MCF 10A (cell line): ENCODE measurements at places on chromosomes 7 and 10.

GRCh38 chr7:45711161-45711490 lies 137.0 kb downstream of the ADCY1 start:
- H3K4me3 ChIP-seq = no peak overlapping the region
- no peak for DNase-seq

DNA sequence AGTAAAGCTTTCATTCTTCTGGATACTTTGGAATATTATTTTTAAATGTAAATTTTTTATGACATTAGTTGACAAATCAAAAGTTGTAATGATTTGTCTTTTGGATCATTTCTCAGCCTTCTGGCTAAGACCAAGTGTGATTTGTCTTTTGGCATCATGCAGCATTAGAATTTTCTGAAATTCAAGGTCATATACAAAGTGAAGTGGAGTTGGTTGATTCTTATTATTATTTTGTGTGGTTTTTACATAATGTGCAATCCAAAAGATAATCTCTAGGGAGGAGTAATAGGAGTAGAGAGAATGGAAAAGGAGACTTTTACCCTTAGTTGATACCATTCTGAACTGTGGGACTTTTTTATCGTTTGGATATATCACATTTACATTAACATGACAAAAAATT lies 24.2 kb upstream of the SEPTIN7 start:
- H3K27ac ChIP-seq = no peak overlapping the region
- peaks cover 2% of the 10 kb centered on the region for H3K4me1 ChIP-seq
- DNase-seq = no peak
- no peaks in the 10 kb centered on the region for H3K27me3 ChIP-seq
- H3K36me3 ChIP-seq = no peaks in the 10 kb centered on the region

GRCh38 chr7:156650042-156650441 lies 9.5 kb downstream of the RNF32 start:
- H3K27ac ChIP-seq = no peak overlapping the region
- no peak for DNase-seq
- H3K4me3 ChIP-seq = no peak overlapping the region

DNA sequence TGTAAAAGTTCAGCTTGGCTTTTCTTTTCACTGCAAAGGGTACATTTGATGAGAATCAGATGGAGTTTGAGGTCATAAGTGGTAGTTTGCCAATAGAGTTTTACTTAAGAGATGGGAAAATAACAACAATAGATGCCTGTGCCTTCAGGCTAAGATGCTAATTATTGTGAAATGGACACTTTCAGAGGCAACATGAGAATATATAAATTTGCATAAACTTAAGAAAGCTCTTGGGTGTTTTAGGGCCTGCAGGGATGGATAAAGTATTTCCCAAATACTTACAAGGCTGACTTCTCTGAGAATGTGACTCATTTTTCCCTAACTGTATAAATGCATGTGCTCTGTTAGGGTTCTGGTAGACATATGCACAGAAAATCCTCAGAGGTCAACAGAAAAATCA lies 200.3 kb upstream of the SVIL start:
- no peaks in the 10 kb centered on the region for H3K4me1 ChIP-seq
- H3K27me3 ChIP-seq = no peaks in the 10 kb centered on the region
- no peak overlapping the region for H3K27ac ChIP-seq
- no peak overlapping the region for H3K4me3 ChIP-seq

DNA sequence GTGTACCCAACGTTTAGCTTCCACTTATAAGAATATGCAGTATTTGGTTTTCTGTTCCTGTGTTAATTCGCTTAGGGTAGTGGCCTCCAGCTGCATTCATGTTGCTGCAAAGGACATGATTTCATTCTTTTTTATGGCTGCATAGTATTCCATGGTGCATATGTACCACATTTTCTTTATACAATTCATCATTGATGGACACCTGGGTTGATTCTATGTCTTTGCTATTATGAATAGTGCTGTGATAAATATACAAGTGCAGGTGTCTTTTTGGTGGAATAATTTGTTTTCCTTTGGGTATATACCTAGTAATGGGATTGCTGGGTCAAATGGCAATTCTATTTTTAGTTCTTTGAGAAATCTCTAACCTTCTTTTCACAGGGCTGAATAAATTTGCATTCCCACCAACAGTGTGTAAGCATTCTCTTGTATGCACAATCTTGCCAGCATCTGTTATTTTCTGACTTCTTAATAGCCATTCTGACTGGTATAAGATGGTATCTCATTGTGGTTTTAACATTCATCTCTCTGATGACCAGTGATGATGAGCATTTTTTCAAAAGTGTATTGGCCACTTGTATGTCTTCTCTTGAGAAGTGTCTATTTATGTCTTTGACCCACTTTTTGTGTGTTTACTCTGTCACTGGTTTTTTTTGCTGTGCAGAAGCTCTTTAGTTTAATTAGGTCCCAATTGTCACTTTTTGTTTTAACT lies 72.5 kb upstream of the CC2D2B start:
- H3K27me3 ChIP-seq = peaks cover 15% of the 10 kb centered on the region
- no peak overlapping the region for H3K27ac ChIP-seq
- no peak overlapping the region for H3K4me3 ChIP-seq
- DNase-seq = no peak
- H3K4me1 ChIP-seq = no peaks in the 10 kb centered on the region
- H3K36me3 ChIP-seq = no peaks in the 10 kb centered on the region

DNA sequence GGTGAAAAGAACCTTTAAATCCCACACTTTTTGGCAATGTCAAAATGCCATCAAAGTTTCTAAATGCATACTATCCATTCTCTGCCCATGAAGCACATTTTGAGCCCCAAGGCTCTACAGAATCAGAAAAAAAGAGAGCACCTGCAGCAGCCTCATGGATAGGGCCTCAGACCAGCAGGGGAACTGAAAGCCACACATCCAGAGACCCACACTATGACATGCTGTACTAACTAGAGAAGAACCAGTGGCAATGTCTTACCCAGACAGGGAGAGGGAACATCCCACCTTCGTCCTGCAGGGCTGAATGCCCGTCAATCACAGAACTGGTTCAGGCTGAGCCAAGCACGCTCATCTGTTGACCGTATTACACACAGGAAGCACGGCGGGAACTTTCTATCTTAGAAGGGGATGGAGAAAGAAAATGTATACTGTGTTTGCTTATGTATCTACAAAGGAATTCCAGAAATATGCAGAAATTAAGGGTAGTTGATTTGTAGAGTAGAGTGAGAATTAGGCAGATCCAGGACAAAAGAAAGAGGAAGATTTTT lies 237.2 kb downstream of the GLI3 start:
- no peaks in the 10 kb centered on the region for H3K27me3 ChIP-seq
- peaks cover 30% of the 10 kb centered on the region for H3K4me1 ChIP-seq
- no peak for DNase-seq
- peak overlapping the region; percentile 40 for H3K27ac ChIP-seq
- no peak overlapping the region for H3K4me3 ChIP-seq

DNA sequence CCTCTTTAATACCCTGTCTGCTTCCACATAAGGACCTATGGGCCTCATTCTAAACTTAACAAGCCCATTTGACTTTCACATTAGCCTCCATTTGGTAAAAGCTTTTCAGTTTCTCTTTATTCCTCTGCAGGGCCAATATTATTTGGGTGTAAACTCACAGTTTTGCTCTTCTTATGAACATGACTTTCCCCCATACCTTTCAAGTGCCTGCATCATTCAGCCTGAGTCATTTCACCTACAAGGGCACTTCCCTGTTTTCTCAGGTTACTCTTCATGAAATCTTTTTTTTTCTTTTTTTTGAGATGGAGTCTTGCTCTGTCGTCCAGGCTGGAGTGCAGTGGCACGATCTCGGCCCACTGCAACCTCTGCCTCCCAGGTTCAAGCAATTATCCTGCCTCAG lies 1258.1 kb upstream of the CELF2 start:
- no peak overlapping the region for H3K4me3 ChIP-seq
- DNase-seq = no peak
- H3K27ac ChIP-seq = no peak overlapping the region
- no peaks in the 10 kb centered on the region for H3K36me3 ChIP-seq

DNA sequence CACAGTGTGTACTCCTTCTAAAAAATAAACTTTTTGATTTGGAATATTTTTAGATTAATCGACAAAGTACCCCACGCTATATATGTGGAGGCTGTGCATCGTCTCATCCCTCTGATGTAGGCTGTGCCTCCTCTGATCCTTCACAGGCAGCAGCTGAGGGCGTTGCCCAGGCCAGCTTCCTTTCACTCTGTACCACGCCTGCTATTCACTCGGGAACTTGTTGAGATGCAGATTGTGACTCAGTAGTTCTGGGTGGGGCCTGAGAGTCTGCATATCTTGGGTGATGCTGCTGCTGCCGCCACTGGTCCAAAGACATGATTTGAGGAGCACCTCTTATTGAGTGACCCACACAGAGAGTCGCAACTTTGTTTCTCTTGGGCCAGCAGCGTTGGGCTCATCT lies 7.9 kb upstream of the C10orf120 start:
- no peaks in the 10 kb centered on the region for H3K27me3 ChIP-seq
- no peak overlapping the region for H3K4me3 ChIP-seq
- no peak overlapping the region for H3K27ac ChIP-seq
- H3K4me1 ChIP-seq = no peaks in the 10 kb centered on the region

GRCh38 chr7:10284001-10284400 lies 689.7 kb upstream of the PHF14 start:
- DNase-seq = no peak
- H3K4me1 ChIP-seq = no peaks in the 10 kb centered on the region
- peaks cover 11% of the 10 kb centered on the region for H3K27me3 ChIP-seq
- H3K4me3 ChIP-seq = no peak overlapping the region
- no peaks in the 10 kb centered on the region for H3K36me3 ChIP-seq

GRCh38 chr10:5563991-5564536 lies 39.3 kb downstream of the CALML3 start:
- no peak overlapping the region for H3K4me3 ChIP-seq
- peak; percentile 47 for DNase-seq
- peaks cover 40% of the 10 kb centered on the region for H3K4me1 ChIP-seq
- H3K27ac ChIP-seq = peak overlapping the region; percentile 54

GRCh38 chr7:27115221-27116026 lies 12.9 kb upstream of the HOXA2 start:
- peaks cover 31% of the 10 kb centered on the region for H3K36me3 ChIP-seq
- no peaks in the 10 kb centered on the region for H3K27me3 ChIP-seq
- peak; percentile 81 for DNase-seq

DNA sequence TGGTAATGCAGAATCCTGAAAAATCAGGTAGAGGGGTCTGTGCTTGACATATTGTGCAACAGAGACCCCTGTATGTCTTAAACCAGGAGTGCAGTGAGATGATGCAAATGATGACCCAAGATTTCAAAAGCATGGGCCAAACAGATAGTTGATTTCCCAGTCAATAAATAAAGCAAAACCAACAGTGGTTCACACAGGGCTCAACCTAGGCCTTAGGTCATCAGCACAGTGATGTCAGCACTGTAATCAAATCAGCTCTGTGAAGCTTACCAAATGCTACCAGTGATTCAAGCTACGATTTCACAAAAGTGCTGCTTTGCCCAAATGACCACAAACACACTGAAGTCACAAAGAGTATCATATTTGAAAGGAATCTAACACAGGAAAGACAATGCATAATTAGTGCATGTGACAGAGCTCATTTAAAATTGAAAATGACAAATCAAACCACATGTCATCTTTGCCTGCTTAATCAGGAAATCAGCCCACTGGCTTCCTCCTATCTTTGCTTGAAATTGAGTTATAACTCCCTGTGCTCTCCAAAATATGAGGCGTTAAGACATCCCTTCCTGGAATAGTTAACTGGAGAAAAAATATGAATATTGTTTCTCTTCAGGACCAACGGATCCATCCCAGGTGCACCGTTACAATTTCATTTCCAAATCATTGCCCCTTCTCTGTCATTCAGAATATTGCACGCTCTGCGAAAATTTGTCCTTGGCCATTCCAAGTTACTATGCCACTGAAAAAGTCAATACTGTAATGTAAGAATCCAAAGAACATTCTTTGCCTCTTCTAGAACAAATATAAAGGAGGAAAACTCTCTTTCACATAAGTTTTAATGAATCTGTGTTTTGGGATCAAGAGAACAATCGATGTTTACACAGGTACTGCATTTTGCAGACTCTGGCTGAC lies 41.9 kb upstream of the ASL start:
- H3K4me1 ChIP-seq = no peaks in the 10 kb centered on the region
- DNase-seq = no peak
- H3K4me3 ChIP-seq = no peak overlapping the region
- no peak overlapping the region for H3K27ac ChIP-seq
- no peaks in the 10 kb centered on the region for H3K27me3 ChIP-seq
- H3K36me3 ChIP-seq = no peaks in the 10 kb centered on the region

DNA sequence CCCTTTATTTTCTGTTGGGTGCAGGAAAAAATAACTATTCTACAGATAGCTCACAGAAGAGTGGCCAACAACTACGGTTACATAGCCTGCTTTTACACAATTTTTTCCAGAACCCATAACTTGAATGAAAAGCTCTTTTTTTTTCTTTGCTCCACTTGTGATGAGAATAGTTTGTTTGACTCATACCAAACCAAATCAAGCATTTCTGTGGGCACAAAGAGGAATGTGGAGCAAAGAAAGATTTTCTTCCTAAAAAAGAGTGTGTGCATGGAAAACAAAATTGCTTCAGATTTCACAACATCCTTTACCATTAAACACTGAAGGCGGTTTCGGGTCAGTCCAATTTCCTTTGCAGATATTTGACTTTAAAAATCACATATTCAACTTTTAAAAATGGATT lies 54.8 kb upstream of the RAB11FIP2 start:
- DNase-seq = no peak
- no peak overlapping the region for H3K27ac ChIP-seq
- H3K4me1 ChIP-seq = no peaks in the 10 kb centered on the region
- H3K4me3 ChIP-seq = no peak overlapping the region
- H3K27me3 ChIP-seq = no peaks in the 10 kb centered on the region
- no peaks in the 10 kb centered on the region for H3K36me3 ChIP-seq

- peaks cover 19% of the 10 kb centered on the region for H3K4me1 ChIP-seq
- DNase-seq = peak; percentile 91
- peak overlapping the region; percentile 20 for H3K4me3 ChIP-seq
- no peaks in the 10 kb centered on the region for H3K27me3 ChIP-seq
- no peaks in the 10 kb centered on the region for H3K36me3 ChIP-seq
These were observed 84.0 kb downstream of the ANLN start for GRCh38 chr7:36473454-36474282.

DNA sequence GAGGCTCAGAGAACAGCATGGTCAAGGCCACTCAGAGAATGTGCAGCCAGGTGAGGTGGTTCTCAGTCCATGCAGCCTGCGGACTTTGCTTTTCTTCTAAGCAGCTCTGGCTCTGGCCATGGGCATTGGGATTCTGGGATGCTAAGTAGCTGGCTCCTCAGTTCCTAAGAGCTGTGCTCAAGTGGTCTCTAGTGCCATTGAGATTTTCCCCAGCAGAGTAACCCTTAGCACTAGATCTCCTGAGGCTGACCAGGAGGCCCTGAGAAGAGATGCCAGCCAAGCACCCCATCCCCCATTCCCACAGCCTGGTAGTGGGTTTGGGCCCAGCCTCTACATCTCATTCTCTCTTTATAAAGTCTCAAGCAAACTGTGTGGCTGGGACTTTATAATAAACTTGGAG lies 77.1 kb downstream of the KCNMA1 start:
- no peaks in the 10 kb centered on the region for H3K27me3 ChIP-seq
- H3K4me1 ChIP-seq = peaks cover 7% of the 10 kb centered on the region
- no peaks in the 10 kb centered on the region for H3K36me3 ChIP-seq
- no peak overlapping the region for H3K4me3 ChIP-seq
- DNase-seq = no peak
- H3K27ac ChIP-seq = no peak overlapping the region

GRCh38 chr7:99290980-99291607 lies 18.5 kb downstream of the MYH16 start:
- no peaks in the 10 kb centered on the region for H3K4me1 ChIP-seq
- no peak overlapping the region for H3K4me3 ChIP-seq

GRCh38 chr10:23436983-23437382 lies 1.9 kb upstream of the OTUD1 start:
- H3K27me3 ChIP-seq = no peaks in the 10 kb centered on the region
- no peak overlapping the region for H3K27ac ChIP-seq
- H3K4me1 ChIP-seq = peaks cover 17% of the 10 kb centered on the region
